ENCODE measurements at places on chromosomes 4 and X. TPM values are rescaled to one million over a fixed set of nuclear protein-coding genes. Genes with fewer than 3 reads are reported as not detected.

The PGRMC1 gene
- total RNA-seq, result 193 TPM

DNA sequence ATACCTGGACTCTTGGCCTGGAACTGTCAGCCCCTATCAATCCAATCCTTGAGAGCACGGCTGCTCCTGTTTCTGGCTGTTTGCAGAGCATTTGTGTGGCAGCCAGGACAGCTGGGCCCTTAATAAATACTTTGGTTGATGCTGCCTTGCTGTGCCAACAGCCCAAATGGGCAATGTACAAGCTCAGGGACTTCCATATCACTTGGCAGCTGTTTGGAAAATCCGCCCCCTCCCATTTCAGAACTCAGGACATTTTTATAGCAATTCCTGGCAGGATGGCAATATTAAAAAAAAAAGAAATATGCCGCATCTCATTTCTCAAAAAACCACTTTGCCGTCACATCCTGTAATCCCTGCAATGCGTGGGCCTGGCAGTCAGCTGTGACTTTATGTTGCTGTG, 218.9 kb downstream of the HS3ST1 start:
- no peak overlapping the region for H3K27ac ChIP-seq
- no peaks in the 10 kb centered on the region for H3K4me1 ChIP-seq
- no peak for DNase-seq
- peaks cover 57% of the 10 kb centered on the region for H3K36me3 ChIP-seq

GRCh38 chr4:129821073-129821472, 725.1 kb downstream of the C4orf33 start:
- H3K4me1 ChIP-seq, result peaks cover 16% of the 10 kb centered on the region
- DNase-seq, result no peak
- H3K36me3 ChIP-seq, result no peaks in the 10 kb centered on the region
- H3K27ac ChIP-seq, result no peak overlapping the region
- H3K27me3 ChIP-seq, result no peaks in the 10 kb centered on the region

The P2RY10 gene
- not detected for total RNA-seq

The MTNR1A gene
- 0.73 TPM for total RNA-seq

All from WTC11 (cell line).